ENCODE measurements at places on chromosomes 11 and 22. TPM values are rescaled to one million over a fixed set of nuclear protein-coding genes. Genes with fewer than 3 reads are reported as not detected.

Gene CLMP
- 9.4 TPM for total RNA-seq

Gene FAT3
- not detected for total RNA-seq

Gene MMP3
- not detected for total RNA-seq

Gene FAR1
- total RNA-seq = 32.9 TPM

Gene MOV10L1
- 0.07 TPM for total RNA-seq

Gene TPH1
- 0.03 TPM for total RNA-seq

Gene MS4A15
- total RNA-seq = not detected

Gene FOLH1
- total RNA-seq = not detected

Gene OR51E2
- not detected for total RNA-seq

Gene PDE2A
- total RNA-seq = 0.92 TPM

Gene SCN3B
- 0.09 TPM for total RNA-seq

Gene CCDC188
- total RNA-seq = not detected

Gene OOSP1
- total RNA-seq = not detected

Gene GGT5
- not detected for total RNA-seq

Gene MB
- total RNA-seq = 0.10 TPM

Gene MYBPC3
- total RNA-seq = not detected

Gene CHADL
- total RNA-seq = 0.15 TPM

DNA sequence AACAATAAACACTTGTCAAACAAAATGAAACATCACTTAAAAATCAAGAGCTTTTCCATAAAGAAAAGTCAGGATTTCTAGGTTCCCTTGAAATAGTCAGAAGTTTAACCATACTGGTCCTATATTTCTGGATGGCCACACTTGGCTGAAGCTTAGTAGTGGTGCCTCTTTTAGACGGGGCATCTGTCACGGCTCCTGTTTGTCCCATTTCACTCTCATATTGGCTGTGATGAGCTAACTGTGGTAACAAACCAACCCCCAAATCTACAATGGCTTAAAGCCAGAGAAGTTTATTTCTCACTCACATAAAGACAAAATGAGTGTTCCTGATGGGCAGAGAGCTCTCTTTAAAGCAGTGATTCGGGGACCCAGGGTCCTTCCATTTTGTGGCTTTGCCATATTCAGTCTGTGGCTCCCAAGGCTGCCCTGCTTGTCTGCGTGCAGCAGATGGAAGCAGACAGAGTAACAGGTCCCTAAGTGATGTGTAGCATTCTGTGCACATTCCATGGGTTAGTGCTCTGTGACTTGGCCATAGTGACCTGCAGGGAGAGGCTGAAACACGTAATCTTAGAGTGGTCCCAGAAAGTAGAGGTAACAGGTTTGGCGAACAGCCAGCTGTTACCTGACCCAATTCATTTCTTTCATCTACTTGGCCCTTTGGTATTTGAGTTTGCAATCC is 137.4 kb downstream of the HIPK3 start:
- DNase-seq = no peak

GRCh38 chr22:43013355-43014315 is 1.3 kb downstream of the PACSIN2 start:
- DNase-seq = no peak

- DNase-seq = no peak
These were observed 1311.1 kb downstream of the BRD1 start for GRCh38 chr22:48516571-48516970.

DNA sequence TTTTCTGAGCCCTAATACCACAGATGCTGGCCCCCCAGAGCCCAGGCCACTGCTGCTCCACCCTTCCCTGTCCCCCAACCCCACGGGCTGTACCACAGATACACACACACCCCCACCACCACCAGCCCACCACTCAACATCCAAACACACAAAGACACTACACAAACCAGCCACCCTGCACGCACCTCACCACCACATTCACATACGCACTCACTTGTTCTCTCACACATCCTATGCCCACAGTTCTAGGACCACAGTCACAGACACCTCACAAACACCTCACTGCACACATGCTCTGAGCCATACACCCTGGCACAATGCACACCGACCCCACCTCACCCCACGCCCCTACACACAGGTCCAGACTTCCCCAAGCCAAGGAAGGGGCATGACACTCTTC is 22.5 kb upstream of the OAF start:
- DNase-seq = no peak

DNA sequence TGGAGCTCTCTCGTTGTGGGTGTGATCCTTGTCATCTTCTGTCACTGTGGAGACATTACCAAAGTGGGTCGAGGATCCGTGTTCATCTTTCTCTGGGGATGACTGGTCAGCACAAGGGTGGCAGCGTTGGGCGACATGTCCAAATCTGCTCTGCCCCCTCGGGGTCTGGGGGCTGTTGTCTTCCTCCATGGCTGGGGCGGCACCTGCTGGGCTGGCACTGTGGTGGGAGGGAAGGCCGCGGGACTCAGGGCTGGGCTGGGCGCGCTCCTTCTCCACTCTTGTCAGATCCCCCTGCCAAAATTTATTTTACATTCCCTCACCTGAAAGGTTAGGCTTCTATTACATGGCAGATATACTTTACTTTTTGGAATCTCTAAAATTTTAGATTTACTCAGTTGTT is 96.4 kb downstream of the UVRAG start:
- DNase-seq = no peak

DNA sequence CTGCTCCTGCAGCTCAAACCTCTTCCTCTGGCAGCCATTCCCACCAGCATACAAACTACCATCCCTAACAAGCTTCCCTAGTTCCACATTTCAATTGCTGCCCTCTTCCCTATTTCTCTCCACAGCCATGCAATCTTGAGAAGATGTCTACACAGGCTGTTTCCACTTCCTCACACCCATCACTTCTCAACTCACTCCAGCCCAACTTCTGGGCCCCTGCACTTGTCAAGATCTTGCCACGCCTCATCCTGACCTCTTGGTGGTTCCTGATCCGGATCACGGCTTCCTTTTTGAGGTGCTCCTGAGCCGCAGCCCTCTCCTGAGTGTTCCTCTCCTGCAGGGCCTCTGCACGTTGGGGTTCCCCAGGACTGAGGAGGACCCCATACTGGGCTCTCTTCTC is 22.6 kb downstream of the RPL27A start:
- no peak for DNase-seq

- DNase-seq = no peak
These were observed 29.0 kb upstream of the PARVG start for GRCh38 chr22:44151676-44152075.

- DNase-seq = no peak
These were observed 2.5 kb upstream of the RCOR2 start for GRCh38 chr11:63919267-63920125.

- no peak for DNase-seq
These were observed 1106.8 kb upstream of the RAG2 start for GRCh38 chr11:37704791-37705190.

DNA sequence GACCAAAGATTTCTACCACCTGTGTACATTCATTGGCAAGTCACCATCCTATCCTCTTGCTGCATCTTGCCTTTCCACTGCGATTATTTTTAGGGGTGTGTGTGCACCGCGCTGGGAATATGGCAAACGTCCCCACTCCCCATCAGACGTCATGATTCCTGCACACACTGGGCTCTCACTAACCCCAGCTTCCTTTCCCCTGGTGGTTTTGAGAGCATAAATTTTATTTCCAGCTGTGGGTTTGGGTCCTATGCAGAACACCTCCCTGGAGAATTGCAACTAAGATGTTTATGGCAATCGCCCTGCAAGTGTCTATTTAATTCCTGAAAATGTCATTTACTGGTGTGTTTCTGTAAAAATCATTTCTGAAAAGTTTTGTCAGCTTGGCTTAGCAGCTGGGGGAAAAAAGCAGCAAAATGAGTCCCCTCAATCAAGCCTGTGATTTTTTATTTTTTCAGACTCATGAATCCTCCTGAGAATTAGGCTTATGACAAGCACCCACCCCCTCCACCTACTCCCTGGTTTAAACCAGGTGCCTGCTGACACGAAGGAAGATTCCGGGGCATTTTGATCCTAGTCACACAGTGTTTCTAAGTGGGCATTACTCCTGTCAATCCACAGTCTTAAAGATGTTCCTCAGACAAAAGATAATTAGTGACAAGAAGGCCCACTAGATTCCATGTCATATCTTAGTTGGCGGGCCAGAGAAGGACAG is 23.8 kb downstream of the UPB1 start:
- DNase-seq = no peak

DNA sequence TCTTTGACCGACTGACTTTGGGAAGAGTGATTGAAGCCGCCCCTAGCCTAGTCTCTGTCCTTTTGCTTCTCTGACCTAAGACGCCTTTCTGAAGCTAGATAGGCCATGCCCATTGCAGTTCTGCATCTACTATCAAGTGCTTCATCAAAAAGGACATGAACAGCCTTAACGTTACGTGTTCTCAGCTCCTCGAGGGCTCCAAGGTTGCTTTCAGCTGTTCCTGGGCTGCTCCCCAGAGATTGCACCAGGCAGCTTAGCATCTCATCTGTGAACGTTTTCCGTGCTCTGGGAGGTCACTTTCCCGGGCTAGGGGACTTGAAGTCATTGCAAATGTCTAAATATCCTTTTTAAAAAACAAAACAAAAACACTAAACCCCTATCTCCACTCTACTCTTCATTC is 13.9 kb downstream of the MICAL2 start:
- DNase-seq = no peak

GRCh38 chr11:60511393-60511792 is 3.8 kb upstream of the MS4A13 start:
- no peak for DNase-seq

- no peak for DNase-seq
These were observed 545.9 kb upstream of the ARHGAP42 start for GRCh38 chr11:100141201-100141600.

GRCh38 chr11:69912911-69913451 is 93.8 kb upstream of the FGF3 start:
- peak; percentile 18 for DNase-seq

DNA sequence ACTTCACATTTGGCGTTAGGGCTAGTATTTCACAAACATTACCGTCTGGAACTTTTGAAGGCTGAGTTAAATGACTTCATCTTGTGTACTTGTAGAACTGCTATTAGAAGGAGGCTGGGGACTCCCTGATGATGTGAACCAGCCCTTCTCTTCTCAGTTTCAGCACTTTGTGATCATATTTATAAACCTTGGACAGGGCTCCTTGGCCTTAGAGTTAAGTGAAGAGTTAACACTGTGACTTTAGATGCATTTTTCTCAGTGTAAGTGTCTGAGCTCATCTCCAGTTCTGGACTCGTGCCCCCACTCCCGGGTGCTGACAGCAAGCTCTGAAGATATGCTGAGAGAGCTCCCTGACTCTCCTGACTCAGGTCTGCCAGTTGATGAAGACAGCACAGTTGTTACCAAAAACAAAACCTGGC is 8.4 kb downstream of the MIAT start:
- no peak for DNase-seq

DNA sequence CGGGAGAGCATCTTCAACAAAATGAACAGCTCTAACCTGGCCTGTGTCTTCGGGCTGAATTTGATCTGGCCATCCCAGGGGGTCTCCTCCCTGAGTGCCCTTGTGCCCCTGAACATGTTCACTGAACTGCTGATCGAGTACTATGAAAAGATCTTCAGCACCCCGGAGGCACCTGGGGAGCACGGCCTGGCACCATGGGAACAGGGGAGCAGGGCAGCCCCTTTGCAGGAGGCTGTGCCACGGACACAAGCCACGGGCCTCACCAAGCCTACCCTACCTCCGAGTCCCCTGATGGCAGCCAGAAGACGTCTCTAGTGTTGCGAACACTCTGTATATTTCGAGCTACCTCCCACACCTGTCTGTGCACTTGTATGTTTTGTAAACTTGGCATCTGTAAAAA is 109.9 kb downstream of the ARHGAP8 start:
- no peak for DNase-seq

GRCh38 chr22:49815641-49816091 is 12.0 kb downstream of the BRD1 start:
- no peak for DNase-seq

DNA sequence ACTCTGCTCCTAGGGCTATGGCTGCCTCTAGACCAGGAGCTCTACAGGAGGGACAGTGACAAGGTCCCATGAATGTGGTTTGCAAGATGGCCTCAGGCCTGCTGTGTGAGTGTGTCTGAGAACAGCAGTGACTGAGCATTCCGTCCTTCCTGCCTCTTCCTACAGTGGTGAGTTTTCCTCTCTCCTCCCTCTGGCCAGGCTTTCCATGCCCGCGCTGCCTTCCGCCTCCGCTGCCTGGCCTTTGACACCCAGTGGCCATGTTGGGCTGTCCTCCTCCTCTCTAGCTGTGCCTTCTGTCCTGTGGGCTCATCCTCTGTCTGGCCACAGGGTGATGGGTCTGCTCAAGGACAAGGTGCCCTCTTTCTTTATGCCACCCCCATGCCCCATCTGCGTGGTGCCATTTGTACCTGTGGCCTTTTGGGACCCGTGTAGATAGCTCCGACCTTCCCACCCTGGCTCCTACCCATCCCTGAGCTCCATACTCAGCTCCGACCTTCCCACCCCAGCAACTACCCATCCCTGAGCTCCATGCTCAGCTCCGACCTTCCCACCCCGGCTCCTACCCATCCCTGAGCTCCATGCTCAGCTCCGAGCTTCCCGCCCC is 970.4 kb downstream of the BRD1 start:
- no peak for DNase-seq

- DNase-seq = no peak
These were observed 201.5 kb downstream of the TRIM29 start for GRCh38 chr11:119936426-119936825.

- no peak for DNase-seq
These were observed 13.5 kb upstream of the FTH1 start for GRCh38 chr11:61980783-61981541.

DNA sequence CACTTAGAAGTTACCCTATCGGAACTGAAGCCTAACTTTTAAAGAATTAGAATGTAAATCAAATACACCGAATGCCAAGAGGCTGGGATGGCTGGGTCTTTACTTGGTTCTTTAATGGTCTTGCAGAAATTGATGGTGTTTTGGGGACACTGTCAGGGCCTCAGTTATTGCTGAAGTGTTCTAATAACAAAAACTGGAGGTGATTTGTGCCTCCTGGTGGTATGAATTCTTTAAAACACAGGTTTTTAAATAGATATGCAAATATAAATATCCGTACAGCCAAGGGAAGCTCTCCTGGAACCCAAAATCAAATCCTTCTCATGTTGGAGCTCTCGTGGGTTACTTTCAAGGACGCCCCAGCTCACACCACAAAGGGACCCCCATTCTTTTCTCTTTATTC is 19.3 kb upstream of the TMPRSS5 start:
- no peak for DNase-seq

- DNase-seq = no peak
These were observed 53.4 kb downstream of the LIF start for GRCh38 chr22:30193031-30193775.

GRCh38 chr22:39122772-39123470 is 25.9 kb downstream of the APOBEC3H start:
- no peak for DNase-seq

- DNase-seq = no peak
These were observed 15.0 kb downstream of the SMIM38 start for GRCh38 chr11:69170704-69171103.

- DNase-seq = no peak
These were observed 17.9 kb downstream of the KDELR3 start for GRCh38 chr22:38485783-38486182.

- no peak for DNase-seq
These were observed 22.8 kb downstream of the LARGE1 start for GRCh38 chr22:33897448-33897835.

All from NCI-H460 (cell line).